ENCODE measurements at places on chromosomes 5 and 9. TPM values are rescaled to one million over a fixed set of nuclear protein-coding genes. Genes with fewer than 3 reads are reported as not detected.

The KIF2A gene
- 34.8 TPM for polyA plus RNA-seq

The SLC34A3 gene
- not detected for polyA plus RNA-seq

The CNTLN gene
- 2.4 TPM for polyA plus RNA-seq

The FCN2 gene
- polyA plus RNA-seq: not detected

The CCDC180 gene
- 0.12 TPM for polyA plus RNA-seq

The NELFB gene
- 25.1 TPM for polyA plus RNA-seq

DNA sequence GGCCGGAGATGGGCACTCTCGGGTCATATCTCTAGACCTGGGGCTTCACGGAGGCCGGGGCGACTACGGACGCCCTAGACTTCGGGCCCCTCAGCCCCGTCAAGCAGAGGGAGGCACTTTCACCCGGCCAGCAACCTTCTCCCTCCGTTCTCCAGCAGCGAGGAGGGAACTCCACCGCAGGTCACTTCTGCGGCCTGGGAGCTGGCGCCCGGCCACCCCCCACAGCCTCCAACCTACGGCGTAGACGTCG is 201 bp downstream of the DOLK start:
- peak overlapping the region; percentile 93 for H3K27ac ChIP-seq
- DNase-seq: no peak
- H3K27me3 ChIP-seq: no peaks in the 10 kb centered on the region
- peak overlapping the region; percentile 86 for H3K4me3 ChIP-seq

DNA sequence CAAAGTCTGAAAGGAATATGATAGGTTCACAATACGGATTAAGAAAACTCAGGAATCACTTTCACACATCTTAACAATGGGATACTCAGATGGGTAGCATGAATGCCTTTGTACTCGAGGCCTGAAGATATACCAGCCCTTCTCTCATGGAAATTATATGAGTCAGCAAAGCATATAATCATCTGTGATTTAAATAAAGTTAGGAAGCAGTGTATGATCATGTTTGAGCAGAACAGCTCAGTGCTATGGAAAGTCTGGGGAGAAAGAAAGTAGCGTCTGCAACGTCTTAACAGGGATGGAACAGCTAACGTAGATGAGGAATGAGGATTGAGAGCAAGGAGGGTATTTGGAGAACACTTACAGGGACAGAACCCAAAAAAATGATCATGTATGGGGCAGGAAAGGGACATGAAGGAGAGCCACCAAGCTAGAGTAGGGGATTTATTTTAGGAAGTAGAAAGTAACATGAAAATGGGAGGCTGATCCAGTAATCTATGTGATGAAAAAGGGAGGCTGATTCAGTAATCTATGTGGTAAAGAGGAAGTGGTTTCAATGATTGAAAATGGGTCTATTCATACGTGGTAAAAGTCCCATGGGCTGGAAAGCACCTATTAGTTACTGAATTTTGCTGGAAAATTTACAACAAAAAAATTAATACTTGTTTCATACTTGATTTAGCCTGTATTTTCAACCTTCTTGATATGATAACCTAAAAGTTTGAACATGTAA is 85.9 kb downstream of the GNA14 start:
- no peak overlapping the region for H3K27ac ChIP-seq
- DNase-seq: no peak
- H3K27me3 ChIP-seq: peaks cover 4% of the 10 kb centered on the region
- no peaks in the 10 kb centered on the region for H3K36me3 ChIP-seq
- H3K4me1 ChIP-seq: no peaks in the 10 kb centered on the region
- no peak overlapping the region for H3K4me3 ChIP-seq

- peaks cover 5% of the 10 kb centered on the region for H3K36me3 ChIP-seq
- no peak overlapping the region for H3K27ac ChIP-seq
- no peaks in the 10 kb centered on the region for H3K27me3 ChIP-seq
- DNase-seq: no peak
- H3K4me3 ChIP-seq: no peak overlapping the region
These were observed 42.8 kb downstream of the ACO1 start for GRCh38 chr9:32427111-32427873.

DNA sequence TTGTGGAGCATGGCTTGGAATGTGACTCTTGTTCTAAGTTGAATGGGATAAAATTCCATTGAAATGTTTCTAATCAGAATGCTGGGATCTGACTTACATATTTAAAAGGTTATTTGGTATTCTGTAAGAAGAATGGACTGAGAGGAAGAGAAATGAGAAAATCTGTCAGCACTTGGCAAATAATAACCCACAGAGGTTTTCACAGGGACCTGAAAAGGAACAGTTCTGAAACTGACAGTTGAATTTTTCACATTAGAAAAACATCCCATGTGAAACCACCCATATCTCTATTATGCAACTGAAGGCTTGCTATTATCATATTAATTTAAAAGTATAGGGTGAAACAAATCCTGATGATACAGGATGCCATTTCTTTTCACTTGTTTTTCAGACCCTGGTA is 302.7 kb downstream of the EPB41L4A start:
- H3K27ac ChIP-seq: no peak overlapping the region
- no peaks in the 10 kb centered on the region for H3K4me1 ChIP-seq
- H3K36me3 ChIP-seq: no peaks in the 10 kb centered on the region
- no peak overlapping the region for H3K4me3 ChIP-seq
- DNase-seq: no peak

DNA sequence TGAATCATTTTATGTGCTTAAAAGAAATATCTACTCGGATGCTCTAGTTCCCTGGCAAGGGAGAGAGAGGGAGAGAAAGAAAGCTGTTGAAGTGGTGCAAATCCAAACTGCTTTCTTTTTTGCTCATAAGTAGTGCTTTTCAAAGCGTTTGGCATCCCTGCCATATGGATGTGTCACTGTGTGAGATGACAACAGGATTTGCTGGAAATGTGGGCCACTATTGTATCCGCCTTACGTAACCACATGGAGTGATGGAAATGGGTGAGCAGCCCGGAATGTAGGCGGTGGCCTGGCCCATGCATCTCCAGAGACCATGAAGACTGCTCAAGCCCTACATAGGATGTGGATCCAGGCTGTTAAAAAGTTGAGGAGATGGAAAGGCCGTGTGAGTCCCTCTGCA is 30.8 kb downstream of the TJP2 start:
- H3K4me1 ChIP-seq: peaks cover 15% of the 10 kb centered on the region
- H3K4me3 ChIP-seq: no peak overlapping the region
- no peak overlapping the region for H3K27ac ChIP-seq
- DNase-seq: no peak

DNA sequence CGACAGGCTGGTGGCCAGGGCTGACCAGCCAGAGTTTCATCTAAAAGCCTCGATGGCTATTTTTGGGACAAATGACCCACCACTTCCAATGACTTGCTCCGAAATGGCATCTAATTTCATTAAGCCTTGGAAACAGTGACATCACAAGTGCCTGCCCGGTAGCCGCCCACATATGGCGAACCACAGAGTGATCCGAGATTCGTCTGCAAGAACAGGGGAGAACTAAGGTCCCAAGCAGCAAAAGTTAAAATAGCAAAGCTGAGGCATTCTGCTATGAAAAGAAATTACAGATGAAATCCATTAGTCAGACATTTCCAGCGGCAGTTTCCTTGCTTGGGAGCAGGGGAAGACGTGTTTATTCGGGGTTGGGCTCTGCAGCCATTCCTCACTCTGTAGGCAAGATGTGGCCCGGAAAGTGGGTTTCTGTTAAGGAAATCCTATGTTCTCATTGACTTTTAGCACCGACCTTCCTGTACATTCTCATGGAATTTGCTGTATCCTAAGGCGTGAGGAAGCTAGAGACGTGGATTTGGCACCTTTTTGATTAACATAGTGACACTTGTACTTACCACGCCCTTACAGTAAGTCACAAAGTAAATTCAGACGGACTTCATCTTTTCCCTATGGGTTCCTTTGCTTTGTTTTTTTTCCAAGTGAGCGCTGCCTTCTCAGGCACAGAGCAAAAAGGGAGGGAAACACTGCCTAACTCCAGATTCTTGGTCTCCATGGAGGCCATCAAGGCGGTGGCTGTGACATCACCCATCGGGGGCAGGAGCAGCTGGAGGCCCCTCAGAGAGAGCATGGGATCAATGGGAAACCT is 45.1 kb downstream of the ERGIC1 start:
- no peak overlapping the region for H3K4me3 ChIP-seq
- no peak for DNase-seq
- H3K36me3 ChIP-seq: no peaks in the 10 kb centered on the region
- no peak overlapping the region for H3K27ac ChIP-seq

DNA sequence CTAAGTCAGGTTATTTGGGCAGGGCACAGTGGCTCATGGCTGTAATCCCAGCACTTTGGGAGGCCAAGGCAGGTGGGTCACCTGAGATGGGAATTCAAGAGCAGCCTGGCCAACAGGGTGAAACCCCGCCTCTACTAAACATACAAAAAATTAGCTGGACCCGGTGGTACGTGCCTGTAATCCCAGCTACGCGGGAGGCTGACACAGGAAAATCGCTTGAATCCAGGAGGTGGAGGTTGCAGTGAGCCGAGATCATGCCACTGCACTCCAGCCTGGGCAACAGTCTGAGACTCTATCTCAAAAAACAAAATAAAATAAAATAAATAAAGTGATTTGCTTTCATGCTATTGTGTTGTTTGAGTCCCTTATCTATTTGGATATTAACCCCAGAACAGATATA is 8.2 kb upstream of the FBXW2 start:
- DNase-seq: no peak
- H3K4me3 ChIP-seq: no peak overlapping the region
- no peaks in the 10 kb centered on the region for H3K4me1 ChIP-seq
- no peak overlapping the region for H3K27ac ChIP-seq
- H3K36me3 ChIP-seq: no peaks in the 10 kb centered on the region
- H3K27me3 ChIP-seq: no peaks in the 10 kb centered on the region

- DNase-seq: no peak
- H3K36me3 ChIP-seq: no peaks in the 10 kb centered on the region
- H3K4me3 ChIP-seq: no peak overlapping the region
- H3K27me3 ChIP-seq: no peaks in the 10 kb centered on the region
- no peaks in the 10 kb centered on the region for H3K4me1 ChIP-seq
- no peak overlapping the region for H3K27ac ChIP-seq
These were observed 39.2 kb downstream of the ADAMTS19 start for GRCh38 chr5:129499208-129499852.

- H3K27ac ChIP-seq: no peak overlapping the region
- no peaks in the 10 kb centered on the region for H3K36me3 ChIP-seq
- no peak for DNase-seq
- peaks cover 4% of the 10 kb centered on the region for H3K27me3 ChIP-seq
- H3K4me1 ChIP-seq: no peaks in the 10 kb centered on the region
These were observed 21.2 kb downstream of the DAPK1 start for GRCh38 chr9:87518702-87519335.

DNA sequence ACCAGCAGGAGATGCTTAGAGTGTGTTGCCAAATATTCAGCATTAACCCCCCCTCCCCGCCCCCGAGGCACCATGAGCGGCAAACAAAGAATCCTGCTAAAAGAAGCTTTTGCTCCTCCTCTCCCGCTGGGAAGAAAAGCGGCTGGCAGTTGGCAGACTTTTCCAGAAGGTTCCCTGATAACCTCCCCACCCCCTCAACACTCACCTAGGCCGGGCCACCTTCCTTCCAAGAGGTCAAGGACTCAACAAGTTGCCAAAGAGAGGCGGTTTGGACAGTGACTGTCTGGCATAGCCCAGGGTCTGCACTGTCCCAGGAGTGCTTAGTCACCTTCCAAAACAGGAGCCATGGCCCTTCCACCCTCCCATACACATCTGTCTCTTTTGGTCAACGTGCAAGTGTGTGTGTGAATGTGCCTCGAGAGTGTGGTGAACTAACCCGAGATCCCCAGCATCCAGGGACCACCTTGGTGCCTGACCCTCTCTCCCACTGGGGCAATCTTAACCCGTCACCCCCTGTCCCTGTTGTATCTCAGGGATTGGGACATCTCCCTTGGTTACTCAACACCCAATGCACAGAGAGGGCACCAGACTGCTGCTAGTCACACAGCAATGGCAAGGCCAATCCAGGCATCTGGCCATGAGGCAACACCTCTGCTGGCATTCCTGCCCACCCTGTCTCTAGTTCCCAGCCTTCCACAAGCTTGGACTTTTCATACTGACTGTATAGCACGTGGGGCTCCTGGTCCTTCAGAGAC is 18.9 kb downstream of the CAMK2A start:
- DNase-seq: no peak
- no peaks in the 10 kb centered on the region for H3K36me3 ChIP-seq
- no peaks in the 10 kb centered on the region for H3K27me3 ChIP-seq
- H3K27ac ChIP-seq: no peak overlapping the region
- H3K4me1 ChIP-seq: peaks cover 3% of the 10 kb centered on the region

DNA sequence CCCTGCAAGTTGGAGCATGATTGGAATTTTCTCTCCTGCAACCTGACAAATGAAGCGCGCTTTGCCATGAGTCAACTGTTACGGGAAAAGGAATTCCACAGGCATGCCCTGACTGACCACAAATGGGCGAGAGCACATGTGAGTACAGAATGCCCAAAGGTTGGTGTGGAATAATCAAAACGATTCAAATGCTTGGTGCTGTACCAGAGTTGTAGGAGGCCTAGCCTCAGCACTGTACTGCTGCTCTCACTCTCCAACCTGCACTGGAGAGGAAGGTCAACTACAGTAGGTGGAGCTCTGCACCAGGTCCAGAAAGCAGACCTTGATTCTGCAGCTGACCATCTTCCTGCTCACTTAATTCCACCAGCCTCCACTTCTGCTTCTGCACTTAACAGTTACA is 406.9 kb upstream of the ACTBL2 start:
- H3K4me3 ChIP-seq: no peak overlapping the region
- peak; percentile 96 for DNase-seq
- peaks cover 27% of the 10 kb centered on the region for H3K4me1 ChIP-seq
- H3K36me3 ChIP-seq: no peaks in the 10 kb centered on the region
- H3K27me3 ChIP-seq: no peaks in the 10 kb centered on the region

- no peak overlapping the region for H3K4me3 ChIP-seq
- no peaks in the 10 kb centered on the region for H3K27me3 ChIP-seq
- H3K27ac ChIP-seq: no peak overlapping the region
- no peak for DNase-seq
These were observed 8.2 kb upstream of the DOCK8 start for GRCh38 chr9:206481-206880.

GRCh38 chr9:4425319-4426045 is 64.8 kb upstream of the SLC1A1 start:
- DNase-seq: no peak
- H3K4me3 ChIP-seq: no peak overlapping the region
- no peaks in the 10 kb centered on the region for H3K27me3 ChIP-seq
- H3K27ac ChIP-seq: no peak overlapping the region
